Lower leg skin (tissue), 4 donors: ENCODE measurements at places on chromosomes 2 and 18. TPM values are rescaled to one million over a fixed set of nuclear protein-coding genes. Genes with fewer than 3 reads are reported as not detected.
A peak's percentile ranks its signal among the peaks of the same experiment; 100 is the strongest.

- peak; percentile 86 for DNase-seq
These were observed 147.1 kb upstream of the FHL2 start for GRCh38 chr2:105545730-105546627.

The PKDCC gene
- 4.0 TPM for total RNA-seq

GRCh38 chr2:197369933-197370320 lies 59.3 kb upstream of the ANKRD44 start:
- no peak for DNase-seq

- DNase-seq, result no peak
These were observed 45.6 kb downstream of the ZNF519 start for GRCh38 chr18:14086458-14087231.
